ENCODE measurements at places on chromosomes 13 and 19. TPM values are rescaled to one million over a fixed set of nuclear protein-coding genes. Genes with fewer than 3 reads are reported as not detected.

The CPB2 gene
- total RNA-seq, result not detected

The FXYD3 gene
- 1.1 TPM for total RNA-seq

The CBY2 gene
- not detected for total RNA-seq

The ZNF317 gene
- 13.0 TPM for total RNA-seq

The SYT3 gene
- not detected for total RNA-seq

The NCR1 gene
- not detected for total RNA-seq

The SWSAP1 gene
- total RNA-seq, result 0.47 TPM

The CLEC17A gene
- total RNA-seq, result 0.09 TPM

The C1QTNF9 gene
- 0.09 TPM for total RNA-seq

The MRPL4 gene
- total RNA-seq, result 12.0 TPM

The PRSS57 gene
- not detected for total RNA-seq

The NCCRP1 gene
- under 0.01 TPM for total RNA-seq

The LATS2 gene
- total RNA-seq, result 12.0 TPM

The PRTN3 gene
- total RNA-seq, result not detected

The FREM2 gene
- not detected for total RNA-seq

The MARK4 gene
- total RNA-seq, result 15.9 TPM

The APOC4 gene
- not detected for total RNA-seq

All from bronchial smooth muscle cell (primary cell).